ENCODE measurements at places on chromosomes 5 and 9.

DNA sequence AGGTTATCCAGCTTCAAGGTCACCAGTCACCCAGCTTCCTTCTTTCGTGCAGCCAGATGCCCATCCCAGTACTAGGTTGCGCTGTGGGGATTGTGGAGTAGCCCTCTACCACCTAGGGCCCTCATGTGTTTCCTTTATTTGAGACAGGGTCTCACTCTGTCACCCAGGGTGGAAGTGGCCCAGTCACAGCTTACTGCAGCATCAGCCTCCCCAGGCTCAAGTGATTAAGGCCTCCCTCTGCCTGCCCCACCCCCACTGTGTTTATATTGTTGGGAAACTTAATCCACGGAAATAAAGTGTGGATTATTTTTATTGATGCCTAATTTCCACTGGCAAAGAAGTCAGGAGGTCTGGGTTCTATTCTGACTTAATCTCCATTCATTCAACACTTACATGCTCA, 4.3 kb downstream of the IL17B start:
- DNase-seq = no peak

GRCh38 chr9:119137479-119137878, 231.8 kb downstream of the BRINP1 start:
- no peak for DNase-seq

GRCh38 chr9:7318920-7319319, 480.7 kb downstream of the DMAC1 start:
- DNase-seq = no peak

DNA sequence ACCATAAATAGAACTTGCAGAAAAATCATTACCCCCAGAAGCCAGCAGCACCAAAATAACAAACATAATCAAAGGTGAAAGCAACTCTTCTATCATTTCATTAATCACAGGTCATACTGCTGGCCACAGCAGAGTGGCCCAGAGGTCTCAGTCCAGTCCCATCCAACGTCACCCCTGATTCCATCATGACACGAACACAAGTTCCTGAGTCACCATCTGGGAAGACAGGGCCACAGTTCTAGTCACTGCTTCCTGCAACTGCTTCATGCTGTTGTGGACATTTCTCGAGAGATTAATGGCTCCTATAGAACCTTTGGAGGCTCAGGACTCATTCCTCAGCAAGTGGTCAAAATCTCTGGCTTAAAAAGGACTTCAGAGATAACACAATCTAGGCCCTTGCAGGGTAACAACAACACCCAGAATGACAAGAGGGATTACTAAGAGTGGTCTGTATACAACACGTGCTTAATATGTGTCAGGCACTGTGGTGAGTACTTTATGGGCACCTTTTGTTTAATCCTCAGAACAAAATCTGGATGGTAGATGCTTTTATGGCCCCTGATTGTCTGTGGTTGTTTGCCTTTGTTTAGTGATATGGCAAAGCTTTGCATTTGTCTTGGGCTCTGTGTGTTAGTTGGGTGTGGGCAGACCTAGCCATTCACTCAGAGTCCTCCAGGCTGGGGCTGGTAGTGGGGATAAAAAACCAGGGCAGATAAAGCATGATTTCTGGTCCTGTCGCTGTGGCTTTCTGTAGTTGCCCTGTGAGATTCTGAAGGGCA, 184.3 kb downstream of the DAB2IP start:
- DNase-seq = no peak

GRCh38 chr5:114185274-114185673, 176.6 kb upstream of the KCNN2 start:
- DNase-seq = no peak

GRCh38 chr9:124078641-124079040, 67.1 kb downstream of the LHX2 start:
- DNase-seq = no peak

- no peak for DNase-seq
Measured at GRCh38 chr5:150605546-150605945, 34.9 kb upstream of the SYNPO start.

GRCh38 chr5:44868541-44868940, 59.8 kb downstream of the MRPS30 start:
- no peak for DNase-seq

GRCh38 chr5:138549414-138549813, 6.4 kb upstream of the ETF1 start:
- no peak for DNase-seq

DNA sequence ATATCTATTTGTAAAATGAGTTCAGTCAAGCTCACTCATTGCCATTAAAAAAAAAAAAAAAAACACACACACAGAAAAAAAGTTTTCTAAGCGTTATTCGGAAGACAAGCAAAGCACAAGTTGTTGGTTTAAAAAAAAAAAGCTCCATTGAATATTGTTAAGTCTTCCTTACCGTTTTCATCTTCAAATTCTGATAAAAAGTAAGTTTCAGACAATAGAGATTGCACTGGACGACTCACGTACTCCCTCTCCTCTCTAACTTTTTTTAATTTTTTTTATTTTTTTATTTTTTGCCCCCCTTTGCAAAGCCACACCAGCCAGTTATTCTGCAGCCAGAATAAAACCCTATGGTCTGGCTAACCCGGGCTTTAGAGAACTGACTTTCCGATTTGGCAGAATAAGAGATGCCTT, 544 bp downstream of the ADAMTS6 start:
- no peak for DNase-seq

GRCh38 chr5:81739291-81739690, 11.6 kb downstream of the SSBP2 start:
- DNase-seq = no peak

GRCh38 chr9:112971415-112971814, 40.6 kb downstream of the ZNF883 start:
- DNase-seq = no peak

- DNase-seq = no peak
Measured at GRCh38 chr5:166834246-166834645, 1457.2 kb upstream of the WWC1 start.

Data from CD4-positive, alpha-beta T cell treated with Interleukin-4 for 4 hours (primary cell).